Lung microvascular endothelial cell (primary cell): ENCODE measurements at places on chromosomes 2 and 18. TPM values are rescaled to one million over a fixed set of nuclear protein-coding genes. Genes with fewer than 3 reads are reported as not detected.

MYOM1 gene
- 1.1 and 8.7 TPM in 2 replicates for total RNA-seq

KCNJ13 gene
- total RNA-seq, result not detected in 2 replicates

RNF25 gene
- 28.5 and 36.7 TPM in 2 replicates for total RNA-seq

PJVK gene
- total RNA-seq, result 0.20 and 0.44 TPM in 2 replicates

- no peak for DNase-seq
Measured at GRCh38 chr2:6297238-6297637, 568.5 kb downstream of the CMPK2 start.

DNA sequence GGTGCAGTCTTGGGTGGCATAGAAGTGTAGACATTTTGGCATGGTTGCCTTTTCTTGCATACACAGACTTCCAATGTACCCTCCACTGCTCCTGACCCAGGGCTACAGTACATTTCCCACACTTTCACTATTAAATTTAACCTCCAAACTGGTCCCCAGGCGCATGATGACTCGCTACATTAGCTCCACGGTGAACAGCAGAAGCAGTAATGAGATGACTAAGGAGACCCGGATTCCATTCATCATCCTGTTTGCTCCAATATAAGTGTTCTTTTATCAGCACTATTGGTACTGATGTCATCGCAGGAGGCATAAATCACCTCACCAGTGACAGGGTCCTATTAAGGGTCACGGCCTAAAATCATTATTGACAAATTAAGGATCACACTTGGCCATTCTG, 316.5 kb downstream of the EN1 start:
- DNase-seq, result no peak

DNA sequence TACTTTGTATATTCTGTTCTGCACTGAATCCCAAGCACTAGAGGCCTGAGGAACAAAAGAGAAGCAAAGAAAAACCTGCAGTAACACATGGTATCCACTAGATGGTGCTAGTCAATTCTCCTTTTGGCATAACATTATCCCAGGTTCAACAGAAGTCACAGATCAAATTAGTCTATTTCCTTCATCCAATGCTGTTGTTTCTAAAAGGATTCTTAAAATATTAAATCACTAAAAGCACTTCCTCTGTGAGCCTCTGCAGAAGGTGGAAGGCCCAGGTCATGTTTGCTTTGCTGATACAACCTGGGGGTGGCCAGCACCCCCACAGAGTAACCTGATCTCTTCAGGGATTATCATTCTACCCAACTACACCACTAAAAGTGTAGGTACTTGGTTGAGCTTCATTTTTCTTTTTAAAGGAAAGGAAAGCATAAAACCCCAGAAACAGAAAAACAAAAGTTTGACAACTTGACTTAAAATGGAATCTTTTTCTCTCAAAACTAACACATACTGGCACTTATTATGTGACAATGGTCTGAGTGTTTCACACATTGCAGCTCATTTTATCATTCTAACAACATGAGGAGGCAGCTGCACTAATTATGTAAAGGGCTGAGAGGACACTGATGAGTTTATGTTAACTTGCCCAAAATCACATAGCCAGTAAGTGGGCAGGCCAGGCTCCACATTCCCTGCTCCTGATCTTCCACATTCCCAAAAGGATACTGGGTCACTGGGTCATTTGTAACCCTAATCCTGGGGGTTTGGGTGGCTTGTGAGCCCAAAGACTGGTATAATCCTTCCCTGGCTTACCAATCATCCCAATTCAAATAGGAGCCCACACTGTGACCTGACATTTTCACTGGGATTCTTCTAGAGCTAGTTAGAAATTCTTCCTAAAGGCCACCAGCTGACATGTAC, 66.8 kb upstream of the DNER start:
- DNase-seq, result peak; percentile 65

DNA sequence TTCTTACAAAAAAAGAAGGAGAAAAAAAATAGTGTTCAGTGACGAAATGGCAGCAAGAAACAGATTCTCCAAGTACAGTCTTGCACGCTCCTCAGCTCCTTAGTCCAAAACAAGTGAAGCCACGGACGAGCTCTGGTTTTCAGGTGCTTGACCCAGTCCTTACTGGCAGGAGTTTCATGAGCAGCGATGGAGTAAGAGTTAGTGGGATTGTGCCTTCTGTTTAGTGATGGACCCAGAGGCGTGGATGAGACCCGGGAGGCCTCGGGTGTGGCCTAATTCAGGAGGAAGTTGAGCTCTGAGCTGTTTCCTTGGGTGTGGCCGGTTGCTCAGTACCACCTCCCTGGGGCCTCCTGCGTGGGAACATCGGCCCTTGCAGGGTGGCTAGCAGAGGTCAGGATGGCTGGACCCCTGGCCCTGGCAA, 52.0 kb downstream of the KIF5C start:
- no peak for DNase-seq

GRCh38 chr18:54983041-54983686, 23.9 kb upstream of the CCDC68 start:
- DNase-seq, result peak; percentile 72

- DNase-seq, result no peak
Measured at GRCh38 chr18:51028201-51028805, 1.7 kb upstream of the SMAD4 start.

DNA sequence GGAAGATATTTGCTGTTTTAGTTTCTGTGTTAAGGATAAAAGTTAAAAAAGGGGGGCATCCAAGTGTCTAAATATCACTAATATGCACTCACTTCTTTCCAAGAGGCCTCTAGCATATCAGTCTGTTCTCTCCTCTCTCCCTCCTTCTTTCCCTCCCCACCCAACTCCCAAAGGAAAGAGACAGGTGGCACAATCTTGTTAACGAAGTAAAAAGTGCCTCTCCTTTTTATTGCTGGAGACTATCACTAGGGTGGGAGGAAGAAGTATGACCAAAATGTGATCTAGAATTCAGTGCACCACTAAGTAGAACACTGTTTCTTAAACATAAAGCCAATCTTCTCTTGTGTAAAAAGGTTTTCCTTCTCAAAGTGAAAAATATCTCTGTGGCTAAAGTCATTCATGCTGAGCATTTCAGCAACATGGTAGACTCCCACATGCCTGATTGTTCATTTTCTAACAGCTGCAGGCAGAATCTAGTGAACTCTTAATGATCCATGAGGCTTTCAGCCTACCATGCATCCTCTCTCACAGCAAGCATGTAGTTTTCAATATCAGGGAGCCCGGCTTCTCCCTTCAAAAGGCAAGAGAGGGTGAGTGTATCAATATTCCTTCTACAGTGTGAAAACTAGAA, 39.5 kb downstream of the RNU4ATAC start:
- DNase-seq, result peak; percentile 5

GRCh38 chr2:207772081-207772843, 2.6 kb upstream of the FZD5 start:
- DNase-seq, result peak; percentile 54

DNA sequence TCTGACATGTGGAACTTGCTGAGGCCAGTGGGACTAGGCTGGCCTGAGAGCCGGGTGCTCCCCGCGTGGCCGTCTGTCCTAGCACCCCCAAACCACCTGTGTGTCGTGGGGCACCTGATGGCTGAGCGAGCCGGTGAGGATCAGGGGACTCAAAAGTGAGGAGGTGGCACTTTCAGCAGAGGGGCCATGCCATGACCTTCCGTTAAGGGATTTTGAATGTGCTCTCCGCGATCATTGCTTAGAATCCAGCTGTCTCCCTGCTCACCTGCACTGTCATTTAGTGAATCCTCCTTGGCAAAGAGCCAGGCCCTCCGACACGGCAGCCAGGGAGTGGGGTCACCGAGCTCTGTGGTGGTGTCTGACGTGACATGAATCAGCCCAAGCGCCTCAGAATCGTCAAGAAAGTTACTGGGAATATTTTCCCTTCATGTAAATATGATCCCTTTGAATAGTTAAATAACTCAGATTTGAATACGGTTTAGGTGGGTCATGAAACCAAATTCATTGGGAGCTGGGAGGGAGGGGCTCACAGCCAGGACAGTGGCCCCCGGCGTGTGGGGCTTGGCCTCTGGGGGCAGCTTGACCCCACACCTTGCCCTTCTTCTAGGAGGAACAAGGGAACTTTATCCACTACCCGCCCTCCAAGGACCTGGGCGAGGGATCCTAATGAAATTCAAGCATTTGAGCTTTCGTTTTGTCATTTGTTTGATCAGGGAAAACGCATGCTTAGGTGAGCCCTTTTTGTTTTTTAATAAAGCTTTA, 9.5 kb downstream of the NFATC1 start:
- DNase-seq, result no peak

DNA sequence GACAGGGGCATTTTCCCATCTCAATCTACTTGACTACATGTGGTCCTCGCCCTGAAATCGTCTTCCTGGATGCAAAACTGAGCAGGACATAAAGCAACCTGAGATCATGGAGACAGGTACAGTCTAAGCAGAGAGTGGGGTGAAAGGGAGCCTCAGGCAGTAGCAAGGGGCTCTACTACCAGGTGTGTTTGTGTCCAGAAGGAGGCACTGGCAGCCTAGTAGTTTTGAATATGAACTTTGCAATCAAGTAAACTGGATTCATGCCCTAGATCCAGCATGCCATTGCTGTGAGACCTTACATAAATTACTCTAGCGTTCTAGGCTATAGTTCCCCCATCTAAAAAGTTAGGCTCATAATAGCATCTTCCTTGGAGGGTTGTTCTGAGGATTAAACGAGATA, 147.4 kb downstream of the TXNL1 start:
- DNase-seq, result no peak

DNA sequence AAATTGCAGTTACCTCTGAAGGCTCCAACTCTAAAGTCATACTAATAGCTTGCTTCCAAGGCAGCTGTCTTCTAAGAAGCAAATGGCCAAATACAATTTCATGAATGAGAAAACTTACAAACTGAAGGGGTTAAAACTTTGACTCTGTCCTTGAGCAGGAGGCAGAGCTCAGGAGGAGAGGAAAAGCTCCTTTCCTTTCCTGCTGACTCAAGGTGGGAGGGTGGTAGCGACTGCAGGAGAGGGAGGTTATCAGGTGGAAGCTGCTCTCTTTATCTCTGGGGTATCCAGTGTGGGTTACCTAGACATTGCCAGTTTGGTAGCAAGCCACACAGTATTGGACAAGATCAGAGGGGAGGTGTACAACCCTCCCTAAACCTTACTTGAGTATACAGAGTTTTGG, 2.7 kb upstream of the EFEMP1 start:
- DNase-seq, result no peak

- peak; percentile 5 for DNase-seq
Measured at GRCh38 chr18:32732165-32732564, 40.7 kb downstream of the KLHL14 start.
